ENCODE measurements at places on chromosomes 7 and 10. TPM values are rescaled to one million over a fixed set of nuclear protein-coding genes. Genes with fewer than 3 reads are reported as not detected.

- no peak for DNase-seq
- peaks cover 55% of the 10 kb centered on the region for H3K27me3 ChIP-seq
- H3K36me3 ChIP-seq = no peaks in the 10 kb centered on the region
- H3K27ac ChIP-seq = no peak overlapping the region
- no peaks in the 10 kb centered on the region for H3K4me1 ChIP-seq
- H3K4me3 ChIP-seq = no peak overlapping the region
Observed at GRCh38 chr10:48482207-48482606, 122.7 kb downstream of the ARHGAP22 start.

DNA sequence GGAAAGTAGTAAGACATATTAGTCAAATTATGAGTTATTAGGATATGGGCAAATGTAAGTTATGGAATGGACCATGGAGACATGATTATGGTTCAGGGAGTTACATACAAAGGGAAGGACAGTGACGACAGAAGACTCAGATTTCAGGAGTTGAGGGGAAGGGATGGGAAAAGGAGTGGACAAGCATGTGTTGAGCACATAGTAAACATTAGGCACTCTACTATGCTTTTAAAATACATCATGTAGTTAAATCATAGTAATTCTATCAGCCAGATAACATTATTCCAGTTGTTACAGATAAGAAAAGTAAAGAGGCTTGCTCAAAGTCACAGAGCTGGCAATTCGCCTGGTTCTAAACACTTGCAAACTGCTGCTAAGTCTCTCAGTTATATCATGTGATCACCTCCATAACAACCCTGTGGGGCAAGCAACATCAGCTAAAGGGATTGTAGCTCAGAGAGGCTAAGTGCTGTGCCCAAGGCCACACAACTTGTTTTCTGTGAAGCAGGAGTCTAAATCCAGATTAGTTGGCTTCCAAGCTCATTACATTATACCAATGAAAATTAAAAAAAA, 115.2 kb upstream of the MDFIC start:
- no peak overlapping the region for H3K4me3 ChIP-seq
- no peaks in the 10 kb centered on the region for H3K27me3 ChIP-seq
- H3K4me1 ChIP-seq = no peaks in the 10 kb centered on the region

- H3K27ac ChIP-seq = no peak overlapping the region
- no peaks in the 10 kb centered on the region for H3K36me3 ChIP-seq
- H3K4me3 ChIP-seq = no peak overlapping the region
- no peak for DNase-seq
- no peaks in the 10 kb centered on the region for H3K4me1 ChIP-seq
Observed at GRCh38 chr7:52260046-52260665, 775.3 kb upstream of the POM121L12 start.

GRCh38 chr7:19772841-19773760, at the start of gene TMEM196:
Gene TMEM196, minus strand, starts transcription at chr7:19773617. Its CDS starts 921 bp downstream, at chr7:19772696.
- H3K4me3 ChIP-seq = peak within 1 kb of the TSS; percentile 74
- peak; percentile 62 for DNase-seq
- peak within 1 kb of the TSS; percentile 28 for H3K27ac ChIP-seq
- H3K27me3 ChIP-seq = peaks cover 14% of the 10 kb centered on the region
- H3K36me3 ChIP-seq = peaks cover 12% of the 10 kb centered on the region

DNA sequence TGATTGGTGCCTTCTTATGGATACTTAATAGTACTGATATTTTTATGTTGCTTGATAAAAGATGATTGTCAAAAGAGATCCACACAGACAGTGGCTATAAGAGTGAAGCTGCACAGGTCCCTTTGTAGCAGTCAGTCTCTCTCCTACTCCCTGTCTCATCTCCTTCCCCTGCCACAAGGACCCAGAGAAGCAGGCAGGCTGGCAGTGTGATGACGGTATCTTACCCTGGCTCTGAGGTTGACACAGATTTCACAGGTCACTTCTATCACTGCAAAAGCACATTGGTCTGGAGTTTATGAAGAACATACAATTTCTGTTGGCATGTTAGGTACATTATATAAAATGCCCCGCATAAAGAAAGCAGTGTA, 64.4 kb upstream of the AHR start:
- DNase-seq = peak; percentile 40
- H3K27me3 ChIP-seq = peaks cover 12% of the 10 kb centered on the region
- H3K27ac ChIP-seq = peak overlapping the region; percentile 96

DNA sequence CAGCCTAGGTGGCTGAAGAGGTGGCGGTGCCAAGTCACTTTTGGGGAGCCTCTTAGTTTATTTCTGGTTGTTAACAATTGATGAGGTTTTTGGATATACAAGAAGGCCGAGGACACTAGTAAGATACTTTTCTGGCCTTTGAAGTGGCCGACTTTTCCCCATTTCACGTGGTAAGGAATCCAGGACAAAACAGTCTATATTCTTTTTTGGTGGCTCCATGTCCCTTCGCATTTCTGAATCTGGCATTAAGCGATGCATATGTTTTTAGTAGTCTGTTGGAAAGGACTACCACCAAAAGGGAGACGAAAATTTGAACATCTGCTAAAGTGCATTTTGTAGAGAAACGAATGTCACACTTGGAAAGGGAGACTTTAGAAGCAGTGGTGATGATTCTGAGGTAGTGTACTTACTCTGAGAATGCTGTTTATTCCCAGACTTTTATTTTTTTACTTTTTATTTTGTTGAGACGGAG, 1.5 kb downstream of the MLLT10 start:
- no peak for DNase-seq
- H3K4me3 ChIP-seq = peak overlapping the region; percentile 87
- H3K4me1 ChIP-seq = no peaks in the 10 kb centered on the region
- no peak overlapping the region for H3K27ac ChIP-seq
- no peaks in the 10 kb centered on the region for H3K27me3 ChIP-seq
- peaks cover 53% of the 10 kb centered on the region for H3K36me3 ChIP-seq

GRCh38 chr7:55484241-55484640, 88.1 kb downstream of the VOPP1 start:
- H3K4me3 ChIP-seq = no peak overlapping the region
- no peaks in the 10 kb centered on the region for H3K27me3 ChIP-seq
- DNase-seq = no peak
- H3K27ac ChIP-seq = no peak overlapping the region

GRCh38 chr7:41135511-41135910, 567.4 kb downstream of the INHBA start:
- H3K4me3 ChIP-seq = no peak overlapping the region
- no peak overlapping the region for H3K27ac ChIP-seq
- H3K36me3 ChIP-seq = no peaks in the 10 kb centered on the region
- no peak for DNase-seq

- no peaks in the 10 kb centered on the region for H3K27me3 ChIP-seq
- H3K4me3 ChIP-seq = peak overlapping the region; percentile 26
- H3K4me1 ChIP-seq = peaks cover 15% of the 10 kb centered on the region
- peak overlapping the region; percentile 38 for H3K27ac ChIP-seq
Observed at GRCh38 chr10:58322072-58322834, 12.6 kb upstream of the UBE2D1 start.

DNA sequence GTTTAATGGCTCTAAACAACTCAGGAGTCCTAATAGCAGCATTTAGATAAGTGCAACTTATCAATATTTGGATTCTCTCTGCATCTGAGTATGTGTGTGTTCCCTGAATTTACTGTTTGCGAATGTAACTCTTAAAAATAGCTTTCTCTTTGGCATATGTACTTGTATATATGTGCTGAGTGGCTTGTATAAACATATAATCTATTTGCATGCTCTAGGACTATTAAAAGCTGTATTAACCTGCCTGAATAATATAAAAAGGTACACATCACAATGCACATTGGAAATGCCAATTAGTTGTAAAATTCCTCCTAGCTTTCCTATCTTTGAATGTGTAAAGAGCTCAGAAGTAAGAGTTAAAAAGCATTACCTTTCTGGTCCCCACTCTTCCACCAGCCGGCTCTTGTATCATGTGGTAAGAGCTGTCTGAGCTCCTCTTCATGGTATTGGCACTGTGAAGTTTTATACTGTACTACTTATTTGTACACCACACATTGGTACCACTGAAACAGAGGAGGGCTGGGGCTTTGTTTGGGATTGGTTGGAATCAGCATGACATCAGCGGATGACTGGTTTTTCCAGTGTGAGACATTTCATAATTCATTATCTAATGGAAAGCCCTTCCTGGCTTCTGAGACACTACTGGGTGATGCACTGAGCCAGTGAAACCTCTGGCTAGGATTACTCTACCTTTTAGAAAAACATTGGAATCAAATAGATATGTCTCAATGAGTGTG, at the start of gene INHBA:
TSS of gene INHBA (minus strand) at position 456 of the 737 bp plus-strand sequence. CDS start 2,716 bp downstream, outside the sequence.
- DNase-seq = peak; percentile 77
- H3K4me3 ChIP-seq = peak within 1 kb of the TSS; percentile 87
- H3K27me3 ChIP-seq = no peaks in the 10 kb centered on the region
- peaks cover 64% of the 10 kb centered on the region for H3K36me3 ChIP-seq

- peaks cover 37% of the 10 kb centered on the region for H3K4me1 ChIP-seq
- peaks cover 3% of the 10 kb centered on the region for H3K36me3 ChIP-seq
- DNase-seq = no peak
- H3K4me3 ChIP-seq = no peak overlapping the region
- no peak overlapping the region for H3K27ac ChIP-seq
- no peaks in the 10 kb centered on the region for H3K27me3 ChIP-seq
Observed at GRCh38 chr7:21939136-21939857, 6.4 kb downstream of the CDCA7L start.

DNA sequence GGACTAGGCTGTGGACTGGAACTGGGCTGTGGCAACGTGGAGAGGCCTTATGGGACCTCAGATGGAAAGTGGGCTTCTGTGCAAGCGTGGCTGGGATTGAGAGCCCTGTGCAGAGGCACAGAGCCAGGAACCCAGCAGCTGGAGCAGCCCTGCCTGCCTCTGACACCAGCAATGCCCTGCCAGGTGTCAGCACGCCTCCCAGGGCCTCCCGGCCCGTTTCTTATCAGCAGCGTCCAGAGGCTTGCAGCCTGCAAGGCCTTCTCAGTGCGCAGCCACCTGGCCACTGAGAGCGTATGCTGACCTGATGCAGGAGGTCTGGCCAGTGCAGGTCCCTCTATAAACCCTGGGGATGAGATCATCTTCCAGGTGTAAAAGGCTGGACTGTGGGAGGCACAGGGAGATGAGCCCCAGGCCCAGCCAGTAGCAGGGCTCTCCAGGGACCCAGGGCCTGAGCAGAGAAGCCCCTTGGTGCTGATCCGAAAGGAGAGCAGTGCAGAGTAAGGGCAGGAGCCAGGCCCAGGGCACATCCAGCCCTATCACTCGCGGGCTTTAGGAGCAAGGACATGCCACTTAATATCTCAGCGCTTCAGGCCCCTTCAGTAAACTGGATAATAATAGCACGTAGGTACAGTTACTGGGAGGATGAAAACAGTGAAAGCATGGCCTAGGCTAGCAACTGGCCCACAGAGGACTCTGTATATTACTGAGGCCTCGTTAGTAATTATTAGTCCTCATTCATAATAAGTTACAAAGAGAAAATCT, 38.8 kb upstream of the ANTXRL start:
- no peaks in the 10 kb centered on the region for H3K4me1 ChIP-seq
- peaks cover 76% of the 10 kb centered on the region for H3K27me3 ChIP-seq
- H3K4me3 ChIP-seq = no peak overlapping the region
- DNase-seq = no peak
- no peak overlapping the region for H3K27ac ChIP-seq

- no peak overlapping the region for H3K4me3 ChIP-seq
- H3K4me1 ChIP-seq = no peaks in the 10 kb centered on the region
- H3K36me3 ChIP-seq = no peaks in the 10 kb centered on the region
- H3K27ac ChIP-seq = no peak overlapping the region
- H3K27me3 ChIP-seq = no peaks in the 10 kb centered on the region
Observed at GRCh38 chr10:18759575-18759974, 100.3 kb downstream of the ARL5B start.

DNA sequence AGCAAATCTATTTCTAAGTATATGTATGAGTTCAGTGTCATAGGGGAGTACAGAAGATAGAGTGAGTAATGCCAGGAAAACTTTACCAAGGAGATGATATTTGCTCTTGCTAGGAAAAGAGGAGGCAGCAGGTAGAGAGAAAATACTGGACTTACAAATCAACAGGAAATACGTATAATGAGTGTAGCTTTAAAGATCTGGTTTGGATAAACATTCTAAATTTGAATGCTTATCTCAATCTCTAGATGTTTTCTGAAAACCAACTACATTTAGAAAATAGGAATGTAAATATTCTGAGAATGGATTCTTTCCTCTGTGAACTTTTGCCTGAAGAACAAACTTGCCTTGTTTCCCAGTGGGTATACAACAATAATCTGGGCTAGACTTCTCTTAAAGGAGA, 46.9 kb upstream of the GNAI1 start:
- H3K27me3 ChIP-seq = no peaks in the 10 kb centered on the region
- H3K27ac ChIP-seq = no peak overlapping the region
- DNase-seq = no peak
- no peak overlapping the region for H3K4me3 ChIP-seq
- H3K4me1 ChIP-seq = no peaks in the 10 kb centered on the region

GRCh38 chr10:5905854-5906507, 15.9 kb downstream of the FBH1 start:
- H3K27me3 ChIP-seq = no peaks in the 10 kb centered on the region
- H3K36me3 ChIP-seq = peaks cover 27% of the 10 kb centered on the region
- no peaks in the 10 kb centered on the region for H3K4me1 ChIP-seq
- DNase-seq = no peak
- no peak overlapping the region for H3K27ac ChIP-seq

DNA sequence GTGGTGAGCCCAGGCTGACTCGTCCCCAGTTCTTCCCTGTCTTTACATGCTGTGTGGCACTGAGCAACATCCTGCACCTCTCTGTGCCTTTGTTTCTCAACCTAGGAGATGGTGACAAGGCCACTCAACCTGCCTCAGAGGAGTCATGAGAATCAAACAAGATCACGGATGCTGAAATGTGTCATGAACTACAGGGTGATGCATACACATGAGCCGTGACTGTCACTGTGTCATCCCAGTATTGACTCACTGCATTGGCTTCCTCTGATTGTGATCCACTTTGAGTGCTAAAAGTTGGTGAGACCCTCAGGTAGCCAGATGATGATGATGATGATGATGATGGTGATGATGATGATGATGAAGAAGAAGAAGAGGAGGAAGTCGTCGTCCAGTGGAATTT, 11.5 kb downstream of the C10orf71 start:
- H3K4me3 ChIP-seq = no peak overlapping the region
- H3K27ac ChIP-seq = no peak overlapping the region
- H3K36me3 ChIP-seq = no peaks in the 10 kb centered on the region

GRCh38 chr7:15688911-15689310, 2.4 kb upstream of the MEOX2 start:
- peak; percentile 18 for DNase-seq
- H3K4me1 ChIP-seq = peaks cover 47% of the 10 kb centered on the region
- peaks cover 48% of the 10 kb centered on the region for H3K27me3 ChIP-seq
- peak overlapping the region; percentile 63 for H3K27ac ChIP-seq
- H3K4me3 ChIP-seq = peak overlapping the region; percentile 95

- DNase-seq = no peak
- H3K4me3 ChIP-seq = no peak overlapping the region
- no peaks in the 10 kb centered on the region for H3K4me1 ChIP-seq
Observed at GRCh38 chr10:83410570-83410969, 728.7 kb upstream of the GHITM start.

GRCh38 chr7:110051372-110051771, 1039.6 kb upstream of the LRRN3 start:
- no peaks in the 10 kb centered on the region for H3K27me3 ChIP-seq
- DNase-seq = no peak
- no peak overlapping the region for H3K27ac ChIP-seq
- H3K4me3 ChIP-seq = no peak overlapping the region
- H3K36me3 ChIP-seq = no peaks in the 10 kb centered on the region

The HOXA3 gene
- total RNA-seq = 20.9 TPM

The ZNF804B gene
- total RNA-seq = not detected

The NRF1 gene
- 22.1 TPM for total RNA-seq

The GIMAP5 gene
- not detected for total RNA-seq

The C7orf33 gene
- total RNA-seq = not detected

Measured in Calu3 (cell line).